Spleen (tissue), 13 donors: ENCODE measurements at places on chromosomes 11 and 22. TPM values are rescaled to one million over a fixed set of nuclear protein-coding genes. Genes with fewer than 3 reads are reported as not detected.
A peak's percentile ranks its signal among the peaks of the same experiment; 100 is the strongest.

GRCh38 chr11:2700415-2701211 is 819 bp upstream of the KCNQ1OT1 start:
- H3K27me3 ChIP-seq = no peaks in the 10 kb centered on the region
- H3K4me3 ChIP-seq = peak overlapping the region; percentile 71
- peak; percentile 90 for DNase-seq
- H3K27ac ChIP-seq = peak overlapping the region; percentile 95
- H3K4me1 ChIP-seq = peaks cover 41% of the 10 kb centered on the region

DNA sequence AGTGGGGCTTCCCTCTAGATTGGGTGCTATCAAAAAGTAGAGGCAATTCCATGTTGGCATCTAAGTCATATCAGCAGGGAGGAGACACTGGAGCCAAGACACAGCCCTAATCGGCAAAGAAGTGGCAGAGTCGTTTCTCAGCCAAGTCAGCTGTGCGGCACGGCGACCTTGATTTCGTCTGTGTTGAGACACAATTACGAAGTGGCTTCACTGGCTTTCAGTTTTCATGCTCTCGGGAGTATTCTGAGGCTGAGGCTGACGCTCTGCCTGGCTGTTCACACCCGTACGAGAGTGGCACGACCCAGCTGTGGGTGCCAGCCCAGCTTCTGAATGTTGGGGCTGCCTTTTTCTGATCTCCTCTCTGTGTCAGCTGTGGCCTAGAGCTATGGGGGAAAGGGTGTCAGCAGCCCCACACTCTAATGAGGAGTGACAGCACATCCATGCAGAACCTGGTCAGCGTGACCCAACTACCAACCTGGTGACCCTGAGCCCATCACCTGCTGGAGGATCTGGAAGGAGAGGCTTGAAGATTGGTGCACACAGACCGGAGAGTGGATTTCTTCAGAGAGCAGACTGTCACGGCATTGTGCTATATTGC is 105.7 kb upstream of the TMEM45B start:
- no peaks in the 10 kb centered on the region for H3K4me1 ChIP-seq
- no peak overlapping the region for H3K27ac ChIP-seq
- H3K4me3 ChIP-seq = no peak overlapping the region
- no peak for DNase-seq
- no peaks in the 10 kb centered on the region for H3K36me3 ChIP-seq
- H3K27me3 ChIP-seq = no peaks in the 10 kb centered on the region

GRCh38 chr11:24828938-24829605 is 332.2 kb downstream of the LUZP2 start:
- H3K27me3 ChIP-seq = no peaks in the 10 kb centered on the region
- no peak for DNase-seq
- no peaks in the 10 kb centered on the region for H3K4me1 ChIP-seq
- no peaks in the 10 kb centered on the region for H3K36me3 ChIP-seq
- H3K27ac ChIP-seq = no peak overlapping the region
- no peak overlapping the region for H3K4me3 ChIP-seq

GRCh38 chr11:88355887-88356286 is 18.4 kb upstream of the CTSC start:
- DNase-seq = no peak
- H3K4me1 ChIP-seq = peaks cover 55% of the 10 kb centered on the region
- H3K36me3 ChIP-seq = no peaks in the 10 kb centered on the region
- peak overlapping the region; percentile 59 for H3K27ac ChIP-seq
- no peaks in the 10 kb centered on the region for H3K27me3 ChIP-seq

DNA sequence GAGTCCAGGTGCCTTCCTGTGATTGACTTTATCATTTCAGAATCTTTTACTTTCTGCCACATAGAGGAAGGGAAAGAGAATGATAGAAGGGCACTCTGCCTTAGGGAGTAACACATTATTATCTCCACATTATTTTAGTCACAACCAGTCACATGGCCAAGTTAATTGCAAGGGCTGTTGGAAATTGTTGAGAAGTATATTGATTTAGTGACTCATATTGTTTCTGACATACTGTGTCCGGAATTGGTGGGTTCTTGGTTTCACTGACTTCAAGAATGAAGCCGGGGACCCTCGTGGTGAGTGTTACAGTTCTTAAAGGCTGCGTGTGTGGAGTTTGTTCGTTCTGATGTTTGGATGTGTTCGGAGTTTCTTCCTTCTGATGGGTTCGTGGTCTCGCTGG is 8.7 kb downstream of the OR51B4 start:
- no peaks in the 10 kb centered on the region for H3K27me3 ChIP-seq
- no peaks in the 10 kb centered on the region for H3K4me1 ChIP-seq
- H3K36me3 ChIP-seq = no peaks in the 10 kb centered on the region

GRCh38 chr11:68442433-68442832 is 18.1 kb upstream of the PPP6R3 start:
- no peak overlapping the region for H3K27ac ChIP-seq
- H3K27me3 ChIP-seq = no peaks in the 10 kb centered on the region
- no peak overlapping the region for H3K4me3 ChIP-seq
- DNase-seq = no peak
- H3K4me1 ChIP-seq = peaks cover 30% of the 10 kb centered on the region

- H3K27ac ChIP-seq = peak overlapping the region; percentile 98
- peaks cover 66% of the 10 kb centered on the region for H3K4me1 ChIP-seq
- no peaks in the 10 kb centered on the region for H3K27me3 ChIP-seq
- peaks cover 11% of the 10 kb centered on the region for H3K36me3 ChIP-seq
- no peak for DNase-seq
These were observed 1.9 kb downstream of the PATL1 start for GRCh38 chr11:59666969-59667368.

DNA sequence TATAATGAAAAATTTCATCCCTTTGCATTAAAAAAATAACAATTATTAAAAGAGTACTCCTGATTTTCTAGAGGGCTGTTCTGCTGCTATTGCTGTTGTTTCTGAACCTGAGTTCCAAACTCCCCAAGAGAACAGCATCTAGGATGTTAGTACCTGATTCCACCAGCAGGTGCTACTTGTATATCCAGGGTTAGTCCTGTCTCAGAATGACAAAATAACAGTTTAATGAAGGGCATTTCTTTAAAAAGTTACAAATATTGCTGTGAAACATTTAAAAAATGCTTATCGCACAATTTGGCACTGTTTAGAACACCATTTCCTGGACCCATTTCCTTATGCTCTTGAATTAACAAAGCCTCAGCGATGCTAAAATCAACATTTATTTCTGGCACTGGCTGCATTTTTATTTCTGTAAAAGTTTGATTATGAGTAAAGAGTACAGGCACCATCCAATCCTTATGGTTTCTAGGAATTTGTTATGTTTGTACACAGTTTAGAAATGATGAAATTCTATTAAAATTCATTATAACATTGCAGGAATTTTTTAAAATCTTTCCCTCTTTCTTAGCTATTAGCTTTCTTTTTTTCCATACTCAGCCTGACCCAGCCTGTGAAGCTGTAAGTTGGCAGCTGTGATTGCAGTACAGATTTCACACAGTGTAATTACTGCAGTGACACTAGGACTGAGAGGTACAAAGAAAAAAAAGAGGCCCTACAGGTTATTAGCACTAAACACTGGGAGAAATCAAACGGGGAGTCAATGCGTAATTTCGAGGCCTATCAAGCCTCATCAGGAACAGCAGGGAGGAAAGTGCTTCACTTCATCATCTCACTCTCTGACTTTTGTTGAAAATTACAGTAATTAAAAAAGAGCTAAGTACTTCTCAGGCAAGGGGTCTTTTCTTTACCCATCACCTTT is 208.8 kb downstream of the DCDC1 start:
- H3K36me3 ChIP-seq = no peaks in the 10 kb centered on the region
- no peaks in the 10 kb centered on the region for H3K27me3 ChIP-seq
- no peak overlapping the region for H3K27ac ChIP-seq
- no peak for DNase-seq
- no peaks in the 10 kb centered on the region for H3K4me1 ChIP-seq

- DNase-seq = no peak
- H3K4me1 ChIP-seq = peaks cover 28% of the 10 kb centered on the region
- peak overlapping the region; percentile 78 for H3K4me3 ChIP-seq
- no peaks in the 10 kb centered on the region for H3K27me3 ChIP-seq
- peak overlapping the region; percentile 97 for H3K27ac ChIP-seq
- peaks cover 11% of the 10 kb centered on the region for H3K36me3 ChIP-seq
These were observed 563 bp upstream of the PPIL2 start for GRCh38 chr22:21665047-21665851.

- no peak for DNase-seq
- H3K27me3 ChIP-seq = no peaks in the 10 kb centered on the region
- H3K36me3 ChIP-seq = no peaks in the 10 kb centered on the region
- H3K27ac ChIP-seq = peak overlapping the region; percentile 9
- no peak overlapping the region for H3K4me3 ChIP-seq
These were observed 63.7 kb downstream of the HIPK3 start for GRCh38 chr11:33320814-33321330.

GRCh38 chr11:32307913-32308312 is 127.4 kb downstream of the WT1 start:
- H3K4me1 ChIP-seq = no peaks in the 10 kb centered on the region
- DNase-seq = no peak
- H3K27ac ChIP-seq = no peak overlapping the region
- no peaks in the 10 kb centered on the region for H3K27me3 ChIP-seq
- no peaks in the 10 kb centered on the region for H3K36me3 ChIP-seq
- H3K4me3 ChIP-seq = no peak overlapping the region

GRCh38 chr11:2816941-2817421 is 68.6 kb downstream of the CDKN1C start:
- H3K4me1 ChIP-seq = peaks cover 13% of the 10 kb centered on the region
- no peaks in the 10 kb centered on the region for H3K27me3 ChIP-seq
- H3K36me3 ChIP-seq = no peaks in the 10 kb centered on the region
- H3K27ac ChIP-seq = no peak overlapping the region
- H3K4me3 ChIP-seq = no peak overlapping the region

DNA sequence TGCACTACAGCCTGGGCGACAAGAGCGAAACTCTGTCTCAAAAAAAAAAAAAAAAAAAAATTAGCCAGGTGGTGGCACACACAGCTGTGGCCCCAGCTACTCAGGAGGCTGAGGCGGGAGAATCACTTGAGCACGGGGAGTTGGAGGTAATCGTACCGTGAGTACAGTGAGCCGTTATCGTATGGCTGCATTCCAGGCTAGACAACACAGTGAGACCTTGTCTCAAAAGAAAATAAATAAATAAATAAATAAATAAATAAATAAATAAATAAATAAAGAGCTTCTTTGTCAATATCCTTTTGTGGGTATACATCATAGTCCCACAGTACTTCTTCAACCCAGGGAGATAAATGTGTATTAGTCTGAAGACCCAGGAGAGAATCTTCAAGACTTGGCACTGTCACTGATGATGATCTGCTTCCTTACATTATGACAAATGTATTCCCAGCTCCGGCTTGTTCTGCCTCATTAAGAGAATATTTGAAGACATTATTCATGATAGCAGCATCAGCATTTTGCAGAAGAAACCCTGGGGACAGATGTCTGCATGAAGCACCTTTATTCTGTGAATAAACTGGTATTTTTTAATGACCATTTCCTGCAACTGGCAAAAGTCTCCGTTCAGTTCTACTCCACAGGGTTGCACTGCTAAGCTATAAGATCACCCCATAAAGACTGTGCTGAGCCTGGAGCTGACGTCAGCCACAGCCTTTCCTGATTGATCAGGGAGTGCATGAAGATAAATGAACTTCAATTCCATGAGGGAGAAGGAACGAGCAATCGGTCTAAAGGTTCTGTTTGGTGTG is 1.6 kb upstream of the ACY3 start:
- no peak overlapping the region for H3K4me3 ChIP-seq
- H3K4me1 ChIP-seq = peaks cover 20% of the 10 kb centered on the region
- H3K27ac ChIP-seq = no peak overlapping the region
- H3K36me3 ChIP-seq = no peaks in the 10 kb centered on the region

GRCh38 chr22:37333724-37334460 is 51.6 kb downstream of the CYTH4 start:
- no peak overlapping the region for H3K4me3 ChIP-seq
- H3K27ac ChIP-seq = no peak overlapping the region
- DNase-seq = no peak
- H3K36me3 ChIP-seq = no peaks in the 10 kb centered on the region

DNA sequence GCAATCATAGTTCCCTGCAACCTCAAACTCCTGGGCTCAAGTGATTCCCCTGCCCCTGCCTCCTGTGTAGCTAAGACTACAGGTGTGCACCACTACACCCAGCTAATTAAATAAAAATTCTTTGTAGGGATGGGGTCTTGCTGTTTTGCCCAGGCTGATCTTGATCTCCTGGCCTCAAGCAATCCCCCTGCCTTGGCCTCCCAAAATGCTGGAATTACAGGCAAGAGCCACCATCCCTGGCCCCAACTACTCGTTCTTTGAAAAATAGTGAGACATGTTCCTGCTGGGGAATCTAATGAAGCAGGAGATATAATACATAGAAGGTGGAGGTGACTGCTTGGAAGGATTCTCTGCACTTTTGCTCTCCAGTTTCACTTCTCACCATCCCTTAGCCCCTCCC is 40.1 kb upstream of the RFPL3 start:
- no peak for DNase-seq
- no peaks in the 10 kb centered on the region for H3K36me3 ChIP-seq
- no peaks in the 10 kb centered on the region for H3K27me3 ChIP-seq
- no peaks in the 10 kb centered on the region for H3K4me1 ChIP-seq
- no peak overlapping the region for H3K27ac ChIP-seq
- H3K4me3 ChIP-seq = no peak overlapping the region

- no peaks in the 10 kb centered on the region for H3K36me3 ChIP-seq
- H3K27me3 ChIP-seq = no peaks in the 10 kb centered on the region
- H3K4me1 ChIP-seq = no peaks in the 10 kb centered on the region
- peak; percentile 38 for DNase-seq
- H3K27ac ChIP-seq = no peak overlapping the region
- H3K4me3 ChIP-seq = no peak overlapping the region
These were observed 10.4 kb downstream of the MLC1 start for GRCh38 chr22:50074551-50075530.

GRCh38 chr22:35552196-35552842 is 11.7 kb downstream of the RASD2 start:
- H3K4me1 ChIP-seq = peaks cover 3% of the 10 kb centered on the region
- peak; percentile 80 for DNase-seq
- H3K27me3 ChIP-seq = no peaks in the 10 kb centered on the region
- H3K36me3 ChIP-seq = no peaks in the 10 kb centered on the region
- H3K4me3 ChIP-seq = no peak overlapping the region

DNA sequence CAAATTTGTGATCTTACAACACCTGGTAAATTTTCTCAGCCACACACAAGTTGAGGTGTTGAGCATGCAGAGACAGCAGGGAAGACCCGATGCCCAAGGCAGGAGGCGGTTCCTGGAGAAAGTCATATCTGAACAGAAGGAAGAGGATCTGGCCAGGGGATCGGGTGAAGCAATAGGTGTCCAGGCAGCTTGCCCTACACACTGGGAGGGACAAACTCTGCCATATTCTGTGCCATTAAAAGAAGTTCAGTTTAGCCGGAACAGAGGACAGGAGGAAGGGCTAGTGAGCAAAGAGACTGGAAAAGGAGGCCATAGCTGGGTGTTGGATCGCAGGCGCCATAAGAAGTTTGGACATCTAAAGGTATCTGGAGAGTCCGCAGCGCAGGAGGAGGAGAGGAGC is 76.5 kb downstream of the TMPRSS5 start:
- H3K27me3 ChIP-seq = no peaks in the 10 kb centered on the region
- no peaks in the 10 kb centered on the region for H3K36me3 ChIP-seq
- H3K4me3 ChIP-seq = no peak overlapping the region
- no peak for DNase-seq
- no peaks in the 10 kb centered on the region for H3K4me1 ChIP-seq
- H3K27ac ChIP-seq = no peak overlapping the region

GRCh38 chr22:40797427-40797826 is 21.7 kb downstream of the SLC25A17 start:
- DNase-seq = no peak
- H3K36me3 ChIP-seq = peaks cover 4% of the 10 kb centered on the region
- H3K27me3 ChIP-seq = no peaks in the 10 kb centered on the region

- H3K36me3 ChIP-seq = no peaks in the 10 kb centered on the region
- H3K4me3 ChIP-seq = no peak overlapping the region
- no peaks in the 10 kb centered on the region for H3K27me3 ChIP-seq
- H3K4me1 ChIP-seq = no peaks in the 10 kb centered on the region
- DNase-seq = no peak
These were observed 34.1 kb upstream of the ZBTB16 start for GRCh38 chr11:114025329-114025907.

Gene HBB
- polyA plus RNA-seq = 207 TPM

Gene BEST1
- polyA plus RNA-seq = 2.6 TPM

Gene OR5B17
- polyA plus RNA-seq = not detected

Gene TBX1
- 0.17 TPM for polyA plus RNA-seq

Gene C1QTNF6
- 8.9 TPM for polyA plus RNA-seq
